ENCODE measurements at places on chromosomes 12 and 14. TPM values are rescaled to one million over a fixed set of nuclear protein-coding genes. Genes with fewer than 3 reads are reported as not detected.
A peak's percentile ranks its signal among the peaks of the same experiment; 100 is the strongest.

- no peak for DNase-seq
These were observed 85.9 kb downstream of the PAX9 start for GRCh38 chr14:36747411-36748184.

GRCh38 chr12:128829861-128830504 is 6.2 kb upstream of the SLC15A4 start:
- no peak for DNase-seq

- DNase-seq = no peak
These were observed 55.4 kb downstream of the FAR2 start for GRCh38 chr12:29204521-29204920.

Gene ART4
- total RNA-seq = 25.8 TPM

Gene CCDC38
- 1.8 TPM for total RNA-seq

- no peak for DNase-seq
These were observed 116.7 kb downstream of the BEGAIN start for GRCh38 chr14:100470523-100470897.

Gene KRT6C
- not detected for total RNA-seq

- DNase-seq = no peak
These were observed at the start of gene CLEC6A for GRCh38 chr12:8455727-8456360. CLEC6A (plus strand) TSS chr12:8455962; CDS start chr12:8456112, 150 bp downstream.

Gene AP4S1
- total RNA-seq = 4.4 TPM

Gene GALNT8
- 0.09 TPM for total RNA-seq

GRCh38 chr14:61451491-61451890 is 130.1 kb downstream of the PRKCH start:
- DNase-seq = no peak

- DNase-seq = no peak
These were observed 10.5 kb downstream of the FRS2 start for GRCh38 chr12:69480698-69481097.

Gene TMEM106C
- total RNA-seq = 50.1 TPM

GRCh38 chr12:132559652-132560363 is 50.6 kb downstream of the LRCOL1 start:
- DNase-seq = no peak

DNA sequence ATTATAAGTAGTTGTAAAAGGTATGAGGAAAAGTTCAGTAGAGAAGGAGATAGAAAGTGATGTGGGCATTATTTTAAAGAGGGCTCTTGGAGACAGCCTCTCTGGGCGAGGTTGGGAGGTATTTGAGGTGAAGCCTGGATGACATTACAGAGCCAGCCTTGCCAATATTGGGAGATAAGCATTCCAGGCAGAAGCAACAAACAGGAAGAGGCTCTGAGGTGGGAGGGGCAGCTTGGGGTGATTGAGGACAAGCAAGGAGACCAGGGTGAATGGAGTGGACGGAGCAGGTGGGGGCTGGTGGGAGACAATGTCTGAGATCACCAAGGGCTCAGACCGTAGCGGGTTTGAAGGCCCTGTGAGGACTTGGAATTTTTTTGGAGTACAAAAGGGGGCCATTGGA is 87.3 kb downstream of the DYRK2 start:
- no peak for DNase-seq

- no peak for DNase-seq
These were observed 30.0 kb downstream of the GALNT16 start for GRCh38 chr14:69289811-69290520.

- peak; percentile 43 for DNase-seq
These were observed 215.4 kb upstream of the RTL1 start for GRCh38 chr14:101118746-101119591.

Gene PPFIA2
- total RNA-seq = 0.12 TPM

GRCh38 chr14:33709711-33710110 is 241.2 kb downstream of the EGLN3 start:
- DNase-seq = no peak

DNA sequence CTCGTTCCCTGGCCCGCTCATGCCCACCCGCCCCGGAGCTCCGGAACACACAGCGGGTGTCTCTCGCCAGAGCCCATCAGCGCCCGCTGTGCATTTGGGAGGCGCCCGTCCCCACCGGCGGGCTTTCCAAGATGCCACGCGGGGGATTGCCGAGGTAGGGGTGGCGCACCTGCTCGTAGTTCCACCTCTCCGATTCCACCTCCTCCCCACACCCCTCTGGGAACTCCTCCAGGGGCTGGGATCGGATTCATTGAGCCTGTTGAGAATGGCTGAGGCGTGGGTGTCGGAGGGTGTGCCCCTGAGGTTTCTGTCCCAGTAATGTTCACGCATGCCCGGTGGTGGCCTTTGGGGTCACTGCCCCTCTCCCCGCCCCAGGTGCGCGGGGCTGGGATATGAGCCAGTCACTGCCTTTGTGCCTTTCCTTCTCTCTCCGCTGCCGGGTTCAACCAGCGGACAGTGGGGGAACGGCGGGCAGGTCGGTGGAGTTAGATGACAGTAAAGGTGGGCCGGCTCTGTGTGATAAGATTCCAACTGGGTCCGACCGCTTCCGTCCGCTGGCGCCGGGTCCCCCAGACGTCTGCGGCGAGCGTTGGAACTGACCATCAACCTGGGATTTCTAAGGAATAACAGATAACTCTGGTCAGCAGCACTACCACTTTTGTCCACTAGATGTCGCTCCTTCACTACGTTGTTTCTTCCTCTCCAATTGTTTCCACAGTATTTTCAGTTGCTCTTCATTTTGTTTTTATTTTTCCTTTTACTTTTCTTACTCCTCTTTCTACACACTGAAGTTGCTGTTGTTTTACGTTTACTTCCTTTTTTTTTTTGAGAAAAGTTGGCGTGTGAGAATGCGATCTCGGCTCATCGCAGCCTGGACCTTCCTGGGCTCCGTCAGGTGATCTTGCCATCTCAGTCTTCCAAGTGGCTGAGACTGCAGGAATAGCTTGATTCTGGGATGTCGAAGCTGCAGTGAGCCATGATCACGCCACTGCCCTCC is 178.1 kb upstream of the ALG10B start:
- DNase-seq = peak; percentile 59

GRCh38 chr14:37114002-37114401 is 58.4 kb downstream of the SLC25A21 start:
- DNase-seq = no peak

- DNase-seq = no peak
These were observed 109.2 kb downstream of the IGF1 start for GRCh38 chr12:102371165-102371564.

Gene SOX5
- 19.6 TPM for total RNA-seq

DNA sequence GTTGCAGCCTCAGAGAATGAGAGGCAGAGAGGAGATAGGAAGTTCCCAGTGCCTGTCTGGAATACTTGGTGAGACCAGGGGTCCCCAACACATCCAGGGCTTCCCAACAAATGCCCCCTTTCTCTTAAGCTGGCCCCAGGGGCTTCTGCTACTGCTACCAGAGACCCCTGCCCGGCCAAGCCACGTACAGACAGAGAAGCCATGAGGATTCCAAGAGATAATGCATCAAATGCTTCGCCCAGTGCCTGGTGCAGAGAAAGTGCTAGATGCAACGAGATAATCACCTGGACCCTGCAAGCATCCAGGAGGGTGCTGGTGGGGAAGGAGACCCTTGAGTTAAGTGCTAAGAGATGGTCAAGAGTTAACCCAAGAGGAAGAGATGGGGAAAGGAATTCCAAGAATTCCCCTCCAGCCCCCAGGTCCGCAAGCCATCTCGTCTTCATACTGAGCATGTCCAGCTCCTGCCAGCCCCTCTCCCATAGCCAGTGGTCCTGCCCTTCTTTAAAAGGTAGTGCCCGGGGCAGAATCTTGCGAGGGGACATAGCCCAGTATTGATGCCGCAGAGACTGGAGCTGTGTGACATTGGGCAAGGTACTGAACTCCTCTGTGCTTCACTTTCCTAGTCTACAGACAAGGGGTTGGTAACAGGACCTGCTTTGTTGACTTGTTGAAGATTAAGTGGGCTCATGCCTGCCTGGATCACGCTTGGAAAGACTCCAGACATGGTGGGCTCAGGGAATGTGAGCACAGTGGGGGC is 103.3 kb downstream of the CALM1 start:
- peak; percentile 31 for DNase-seq

Gene LRP1-AS
- total RNA-seq = not detected

Gene GRIP1
- not detected for total RNA-seq

GRCh38 chr14:30960216-30960615 is 65.2 kb upstream of the AP4S1 start:
- no peak for DNase-seq

Gene ASCL1
- total RNA-seq = 0.75 TPM

- no peak for DNase-seq
These were observed 15.4 kb downstream of the CCDC92 start for GRCh38 chr12:123957196-123957595.

Gene RIMKLB
- 2.9 TPM for total RNA-seq

- DNase-seq = no peak
These were observed 23.8 kb upstream of the CATSPERB start for GRCh38 chr14:91755570-91756295.

Gene SERPINA12
- not detected for total RNA-seq

Measured in right lobe of liver (tissue), 6 donors.